ENCODE measurements at places on chromosomes 7 and 10. TPM values are rescaled to one million over a fixed set of nuclear protein-coding genes. Genes with fewer than 3 reads are reported as not detected.

Gene NPFFR1
- not detected for total RNA-seq

Gene PAPSS2
- 229 TPM for total RNA-seq

Gene OR2F1
- not detected for total RNA-seq

Gene ADGRA1
- not detected for total RNA-seq

Gene PRSS37
- total RNA-seq, result not detected

Gene ADCY1
- 0.56 TPM for total RNA-seq

Gene AASS
- 30.2 TPM for total RNA-seq

Gene ORC5
- 32.2 TPM for total RNA-seq

Gene TMEM213
- total RNA-seq, result not detected

Gene FOXI2
- total RNA-seq, result not detected

Gene C7orf57
- not detected for total RNA-seq

Gene CLEC5A
- not detected for total RNA-seq

Gene ZEB1
- 101 TPM for total RNA-seq

Gene SEC31B
- 0.96 TPM for total RNA-seq

Gene HKDC1
- 0.38 TPM for total RNA-seq

Gene TRIM73
- total RNA-seq, result 0.19 TPM

Gene NSMCE4A
- 12.7 TPM for total RNA-seq

Gene OIT3
- under 0.01 TPM for total RNA-seq

Gene GHRHR
- not detected for total RNA-seq

Gene IFIT2
- total RNA-seq, result 22.8 TPM

Gene MKI67
- total RNA-seq, result 20.3 TPM

Gene WNT8B
- total RNA-seq, result not detected

Gene PNLIP
- total RNA-seq, result not detected

Gene DPP6
- total RNA-seq, result not detected

Gene MRLN
- total RNA-seq, result not detected

Gene PHF14
- 16.3 TPM for total RNA-seq

Gene NEBL
- total RNA-seq, result 0.19 TPM

Gene PIK3AP1
- total RNA-seq, result 0.85 TPM

Gene INHBA
- 47.5 TPM for total RNA-seq

Gene HTR5A
- not detected for total RNA-seq

Gene FIS1
- total RNA-seq, result 192 TPM

Gene ZNF37A
- 17.5 TPM for total RNA-seq

Gene COL28A1
- under 0.01 TPM for total RNA-seq

Gene ZP3
- total RNA-seq, result 1.2 TPM

Gene LIPK
- not detected for total RNA-seq
